Activated CD8-positive, alpha-beta memory T cell treated with anti-CD3 and anti-CD28 coated beads, Interleukin-2, amount 10 ng/mL, durations not matched to agents 7 days and 5 days (primary cell): ENCODE measurements at places on chromosomes 3 and 15. TPM values are rescaled to one million over a fixed set of nuclear protein-coding genes. Genes with fewer than 3 reads are reported as not detected.

DNA sequence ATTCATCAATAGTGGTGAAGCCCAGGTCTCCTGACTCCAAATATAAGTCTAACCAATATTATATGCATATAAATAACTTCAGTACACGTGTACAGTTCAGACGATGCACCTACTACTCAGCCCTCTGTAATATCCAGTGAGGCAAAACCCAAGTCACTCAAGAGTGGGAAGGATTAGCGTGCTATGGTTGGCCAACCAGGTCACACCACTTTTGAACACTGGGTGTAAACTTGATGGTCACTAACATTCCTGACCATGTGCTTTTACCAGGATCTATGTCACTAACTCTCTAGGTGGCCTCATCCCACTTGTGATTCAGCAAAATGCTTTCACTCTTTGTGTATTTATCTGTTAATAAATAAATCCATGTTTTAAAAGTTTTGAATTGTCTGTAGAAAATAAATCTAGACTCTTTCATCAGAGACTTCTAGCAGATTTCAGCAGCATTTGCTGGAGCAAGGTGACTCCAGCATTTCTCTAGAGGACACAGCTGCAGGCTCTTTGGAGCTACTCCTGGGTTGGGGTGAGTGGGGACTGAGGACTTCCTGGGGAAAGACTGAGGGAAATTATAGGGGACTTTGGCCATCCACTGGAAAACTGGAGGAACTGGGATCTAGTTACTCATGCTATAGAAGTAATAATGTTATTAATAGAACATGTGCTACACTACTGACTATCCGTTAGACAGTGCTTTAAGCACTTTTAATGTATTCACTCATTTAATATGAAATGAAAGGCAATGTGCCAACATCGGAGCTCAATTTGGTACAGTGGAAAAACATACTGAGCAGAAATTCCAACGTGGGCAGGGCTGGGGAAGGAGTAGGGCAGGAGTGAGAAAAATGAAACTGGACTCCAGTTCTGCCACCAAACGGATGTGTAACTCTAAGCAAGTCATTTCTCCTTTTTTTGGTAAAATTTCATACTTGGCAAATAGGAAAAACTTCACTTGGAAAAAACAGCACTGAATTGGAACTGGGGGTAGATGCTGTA lies 97.9 kb downstream of the RORA start:
- DNase-seq: no peak

- no peak for DNase-seq
Observed at GRCh38 chr15:71219645-71220044, 104.4 kb downstream of the THSD4 start.

- DNase-seq: no peak
Observed at GRCh38 chr15:49060710-49061495, 14.7 kb upstream of the SECISBP2L start.

DNA sequence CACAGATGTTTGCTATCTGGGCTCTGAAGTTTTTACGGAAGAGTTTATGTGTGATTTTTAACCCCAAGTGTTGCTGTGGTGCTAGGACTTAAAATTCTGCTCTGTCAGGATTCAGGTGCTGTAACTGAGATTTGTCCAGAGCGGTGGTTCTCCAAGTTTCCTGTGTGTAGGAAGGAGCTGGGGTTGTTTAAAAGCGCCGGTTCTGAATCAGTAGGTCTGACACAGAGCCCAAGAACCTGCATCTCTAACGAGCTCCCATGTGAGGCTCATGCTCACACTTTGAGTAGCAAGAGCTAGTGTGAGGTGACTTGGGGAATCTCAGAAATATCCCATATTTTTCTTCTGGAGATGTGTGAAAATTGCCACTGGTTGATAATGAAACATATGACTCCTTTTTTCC lies 325.5 kb downstream of the SATB1 start:
- no peak for DNase-seq

- DNase-seq: no peak
Observed at GRCh38 chr3:112699436-112699978, 58.6 kb upstream of the CCDC80 start.

ST8SIA2 gene
- not detected for total RNA-seq

ISLR gene
- not detected for total RNA-seq

ATP10A gene
- total RNA-seq: 36.7 TPM

SCG3 gene
- total RNA-seq: not detected

ZNF660 gene
- 0.18 TPM for total RNA-seq

ITPKA gene
- total RNA-seq: not detected

TRPM7 gene
- total RNA-seq: 45.8 TPM

CLRN1 gene
- total RNA-seq: not detected

ADGRG7 gene
- total RNA-seq: not detected

GNAT1 gene
- not detected for total RNA-seq

RTP1 gene
- total RNA-seq: not detected

DNA sequence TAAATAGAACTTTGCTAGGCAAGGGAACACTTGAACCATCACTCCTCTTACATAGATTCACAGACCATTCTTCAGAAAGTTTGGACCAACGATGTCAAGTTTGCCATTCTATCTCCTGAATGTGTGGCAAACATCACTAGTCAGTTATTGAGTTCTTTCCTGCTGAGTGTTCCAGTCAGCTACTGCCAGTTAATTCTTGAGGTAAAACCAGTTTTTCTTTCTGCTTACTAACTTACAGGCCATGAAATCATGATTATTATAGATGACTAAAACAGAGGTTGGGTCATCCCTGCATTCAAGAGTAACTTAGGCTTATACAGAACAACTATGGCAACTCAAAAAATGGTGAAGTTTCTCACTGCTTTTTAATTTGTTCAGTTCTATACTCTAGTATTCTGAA lies 88.2 kb downstream of the AP4E1 start:
- no peak for DNase-seq

REC114 gene
- total RNA-seq: not detected

CCR8 gene
- 3.7 TPM for total RNA-seq

GRCh38 chr15:60633426-60633968 lies 154.6 kb upstream of the ICE2 start:
- no peak for DNase-seq

DNA sequence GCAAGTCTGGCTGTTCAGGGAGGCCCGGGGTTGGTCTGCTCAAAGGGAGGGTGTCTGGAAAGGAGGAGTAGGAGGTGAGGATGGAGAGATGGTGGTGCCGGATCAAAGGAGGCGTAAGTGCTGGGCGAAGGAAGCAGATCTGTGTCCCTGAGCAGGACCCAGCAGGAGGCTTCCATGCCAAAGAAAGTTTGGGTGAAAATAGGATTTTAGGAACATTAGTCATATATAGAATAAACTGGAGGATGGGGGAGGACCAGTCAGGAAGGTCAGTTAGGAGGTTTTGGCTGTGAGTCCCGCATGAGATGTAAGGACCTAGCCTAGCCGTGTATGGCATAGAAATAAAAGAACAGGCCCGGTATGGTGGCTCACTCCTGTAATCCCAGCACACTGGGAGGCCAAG lies 28.6 kb upstream of the VPS8 start:
- DNase-seq: no peak

DNA sequence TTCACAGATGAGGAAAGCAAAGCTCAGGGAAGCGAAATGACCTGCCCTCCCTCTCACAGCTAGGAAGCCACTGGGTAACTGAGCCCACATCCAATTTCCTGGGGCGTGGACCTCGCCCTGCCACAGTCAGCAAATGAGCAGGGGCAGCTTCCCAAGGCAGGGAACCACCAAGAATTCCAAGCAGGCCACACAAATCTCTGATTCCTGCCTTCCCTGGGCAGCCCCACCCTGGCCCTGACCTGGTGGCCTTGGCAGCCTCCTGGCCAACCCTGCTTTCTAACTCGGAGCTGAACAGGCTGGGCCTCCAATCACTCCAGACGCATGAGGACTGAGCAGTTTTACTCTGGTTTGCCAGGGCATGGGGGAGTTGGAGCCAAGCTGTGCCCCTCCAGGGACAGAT lies 203.7 kb upstream of the TLE3 start:
- no peak for DNase-seq

- DNase-seq: no peak
Observed at GRCh38 chr3:58952128-58952917, 97.5 kb downstream of the CFAP20DC start.

DNA sequence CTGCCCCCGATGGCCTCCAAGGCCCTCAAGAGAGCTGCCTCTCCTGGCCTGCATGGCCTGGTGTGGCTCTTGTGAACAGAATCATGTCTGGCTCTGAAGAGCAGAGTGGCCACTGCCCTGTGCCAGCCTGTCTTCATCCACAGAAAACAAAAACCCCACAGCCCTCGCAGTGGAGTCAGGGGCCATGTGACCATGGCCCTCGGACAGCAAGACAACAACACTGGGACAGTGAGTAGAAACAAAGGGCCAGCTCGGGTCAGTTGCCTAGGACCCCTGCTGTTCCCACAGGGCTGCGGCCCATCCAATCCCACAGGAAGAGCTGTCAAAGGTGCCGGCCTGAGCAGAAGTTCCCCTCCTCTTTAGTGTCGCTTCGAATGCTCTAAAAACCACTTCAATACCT lies 72.5 kb downstream of the UMPS start:
- no peak for DNase-seq

- DNase-seq: no peak
Observed at GRCh38 chr3:15120986-15121385, 22.0 kb upstream of the RBSN start.

GRCh38 chr15:57777003-57777402 lies 70.5 kb downstream of the POLR2M start:
- DNase-seq: no peak

DNA sequence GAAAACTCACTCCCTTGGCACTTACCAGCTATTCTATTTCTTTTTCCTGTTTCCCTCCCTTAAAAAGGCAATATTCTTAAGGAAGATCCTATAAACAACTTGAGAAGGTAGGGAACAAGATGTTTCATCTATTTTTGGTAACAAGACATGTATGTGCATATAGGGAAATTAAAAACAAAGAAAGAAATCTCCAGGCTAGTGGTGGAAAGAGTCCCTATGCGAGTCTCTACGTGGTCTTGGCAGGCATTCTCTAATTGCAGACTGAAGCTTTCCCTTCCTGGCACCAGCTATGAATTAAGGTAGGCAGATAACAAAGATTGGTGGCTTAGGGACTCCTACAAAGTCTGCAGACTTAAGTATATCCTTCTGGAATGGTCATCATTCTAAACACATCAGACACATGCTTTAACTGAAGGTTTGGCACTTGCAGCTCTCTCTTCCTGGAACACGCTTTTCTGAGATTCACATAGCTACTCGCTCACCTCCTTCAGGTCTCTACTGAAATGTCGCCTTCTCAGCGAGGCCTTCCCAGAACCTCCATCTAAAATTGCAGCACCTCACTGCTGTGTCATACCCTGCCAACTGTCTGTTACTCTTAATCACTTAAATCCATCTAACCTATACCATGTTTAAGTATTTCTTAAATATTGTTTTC lies 336.0 kb downstream of the VGLL3 start:
- no peak for DNase-seq

DNA sequence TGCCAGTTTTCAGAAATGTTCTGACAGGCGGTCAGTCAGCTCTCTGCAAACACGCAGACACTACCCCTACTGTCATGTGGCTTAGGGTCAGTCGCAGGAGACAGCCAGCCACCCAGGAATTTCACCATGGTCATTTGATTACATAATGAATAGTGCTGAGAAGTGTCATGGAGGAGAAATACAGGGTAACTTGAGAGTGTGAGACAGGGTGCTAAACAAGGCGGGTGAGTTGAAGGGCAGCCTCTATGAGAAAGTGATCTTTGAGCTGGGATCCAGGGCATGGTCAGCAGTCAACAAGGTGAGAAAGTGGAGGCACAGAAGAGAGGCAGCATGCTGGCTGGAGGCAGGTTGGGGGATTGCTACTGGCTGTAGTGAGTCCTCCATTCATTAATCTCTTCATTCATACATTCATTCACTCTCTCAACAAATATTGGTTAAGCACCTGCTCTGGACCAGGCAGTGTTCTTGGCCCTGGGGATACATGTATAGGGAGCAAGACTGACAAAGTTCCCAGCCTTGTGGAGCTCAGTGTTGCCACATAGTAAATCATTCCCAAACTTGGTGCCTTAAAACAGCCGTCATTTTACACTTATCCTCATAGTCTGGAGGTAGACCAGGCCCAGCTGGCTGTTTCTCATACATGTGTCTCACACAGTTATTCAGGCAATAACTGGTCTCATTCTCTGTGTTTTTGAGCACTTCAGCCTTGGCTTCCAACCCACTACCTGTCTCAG lies 14.8 kb downstream of the PXYLP1 start:
- DNase-seq: peak; percentile 31

KNG1 gene
- not detected for total RNA-seq

DNA sequence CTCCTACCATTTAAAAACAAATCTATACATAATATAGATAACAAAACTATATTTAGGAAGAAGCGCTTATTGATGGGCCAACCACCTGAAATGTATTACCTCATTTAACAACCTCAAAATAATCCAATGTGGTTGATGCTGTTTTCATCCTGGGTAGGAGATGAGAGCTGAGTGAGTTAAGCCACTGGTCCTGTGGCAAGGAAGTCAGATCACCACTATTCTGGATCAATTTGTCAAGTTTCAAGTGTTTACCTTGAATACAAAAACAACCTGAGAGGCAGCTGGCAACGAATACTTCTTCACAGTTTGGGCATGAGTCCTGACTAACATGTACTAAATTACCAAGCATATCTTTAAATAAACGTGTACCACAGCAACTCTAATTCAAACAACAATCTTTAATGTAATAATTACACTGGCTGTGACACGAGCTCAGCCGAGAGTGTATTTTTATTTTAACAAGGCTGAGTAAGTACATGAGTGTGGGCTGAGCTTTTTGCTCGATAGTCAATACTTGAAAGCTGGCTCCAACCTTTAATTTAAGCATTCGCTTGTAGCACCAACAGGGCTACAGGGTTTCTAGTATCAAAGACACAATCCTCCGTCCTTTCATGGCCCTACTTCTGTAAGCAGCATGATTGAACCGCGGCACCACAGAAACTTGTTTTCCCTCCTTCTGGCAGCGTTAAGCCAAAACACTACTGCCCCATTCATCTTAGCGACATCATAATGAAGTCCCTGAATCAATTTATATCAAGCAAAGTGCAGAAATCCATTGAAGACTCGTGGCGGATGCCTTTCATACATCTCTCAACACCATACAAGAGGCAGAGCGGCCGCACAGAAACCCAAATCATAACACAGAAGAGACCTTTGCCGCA lies 93.8 kb upstream of the ICE2 start:
- no peak for DNase-seq

COL8A1 gene
- total RNA-seq: not detected

BNC1 gene
- total RNA-seq: not detected

DNA sequence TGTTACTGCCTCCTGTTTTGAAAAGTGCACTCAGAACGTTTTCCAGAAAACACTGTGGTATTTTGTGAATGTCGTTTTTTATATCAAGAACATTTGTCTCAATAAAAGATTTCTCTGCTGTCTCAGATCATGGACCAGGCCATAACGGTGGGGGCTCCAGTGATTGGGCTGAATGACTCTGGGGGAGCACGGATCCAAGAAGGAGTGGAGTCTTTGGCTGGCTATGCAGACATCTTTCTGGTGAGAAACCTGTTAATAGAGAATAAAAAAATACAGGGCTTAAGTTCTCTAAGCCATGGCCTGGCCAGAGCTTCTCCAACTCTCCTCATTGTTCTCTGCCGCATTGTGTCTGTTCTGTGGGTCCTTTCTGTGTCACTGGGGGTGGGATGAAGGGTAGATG lies 11.7 kb downstream of the PCCB start:
- DNase-seq: peak; percentile 8
